ENCODE measurements at places on chromosomes 2 and 18.

- no peak for DNase-seq
These were observed 17.0 kb upstream of the MAP3K20 start for GRCh38 chr2:173058673-173059072.

DNA sequence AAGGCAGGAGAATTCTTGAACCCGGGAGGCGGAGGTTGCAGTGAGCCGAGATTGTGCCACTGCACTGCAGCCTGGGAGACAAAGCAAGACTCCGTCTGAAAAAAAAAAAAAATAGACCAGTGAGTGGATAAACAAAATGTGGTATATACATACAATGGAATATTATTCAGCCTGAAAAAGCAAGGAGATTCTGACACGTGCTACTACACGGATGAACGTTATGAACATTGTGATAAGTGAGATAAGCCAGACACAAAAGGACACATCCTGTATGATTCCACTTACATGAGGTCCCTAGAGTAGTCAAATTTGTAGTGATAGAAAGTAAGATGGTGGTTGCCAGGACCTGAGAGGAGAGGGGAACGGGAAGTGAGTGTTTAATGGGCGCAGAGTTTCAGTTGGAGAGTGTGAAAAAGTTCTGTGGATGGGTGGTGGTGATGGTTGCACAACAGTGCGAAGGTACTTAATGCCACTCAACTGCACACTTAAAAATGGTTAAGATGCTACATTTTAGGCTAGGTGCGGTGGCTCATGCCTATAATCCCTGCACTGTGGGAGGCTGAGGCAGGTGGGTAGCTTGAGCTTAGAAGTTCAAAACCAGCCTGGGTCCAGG, 38.3 kb downstream of the NIFK start:
- DNase-seq = no peak

DNA sequence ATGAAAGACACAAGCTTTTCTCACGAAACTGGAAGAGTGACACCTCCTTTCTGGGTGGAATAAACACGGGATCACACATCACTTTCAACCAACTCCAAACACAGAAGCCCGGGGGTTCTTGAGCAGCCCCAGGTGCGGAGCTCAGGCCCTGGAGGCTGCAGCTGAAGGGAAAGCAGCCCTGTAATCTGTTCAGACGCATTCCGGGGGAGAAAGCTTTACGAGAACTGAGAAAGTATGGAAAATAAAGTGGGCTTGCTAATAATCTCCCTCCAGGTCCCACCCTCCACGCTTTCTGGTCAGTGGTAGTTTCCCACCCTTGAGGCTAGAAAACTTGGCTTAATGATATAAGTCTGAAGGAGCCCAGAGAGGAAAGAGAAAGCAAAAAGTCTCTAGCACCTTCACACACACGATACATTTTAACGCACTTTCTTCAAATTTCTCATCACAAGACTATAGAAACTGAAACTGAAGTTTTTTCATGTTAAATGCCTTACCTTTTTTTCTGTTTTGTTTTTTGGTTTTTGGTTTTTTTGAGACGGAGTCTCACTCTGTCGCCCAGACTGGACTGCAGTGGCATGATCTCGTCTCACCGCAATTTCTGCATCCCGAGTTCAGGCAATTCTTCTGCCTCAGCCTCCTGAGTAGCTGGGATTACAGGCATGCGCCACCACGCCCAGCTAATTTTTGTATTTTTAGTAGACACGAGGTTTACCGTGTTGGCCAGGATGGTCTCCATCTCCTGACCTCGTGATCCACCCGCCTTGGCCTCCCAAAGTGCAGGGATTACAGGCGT, 141.3 kb downstream of the AFF3 start:
- no peak for DNase-seq

DNA sequence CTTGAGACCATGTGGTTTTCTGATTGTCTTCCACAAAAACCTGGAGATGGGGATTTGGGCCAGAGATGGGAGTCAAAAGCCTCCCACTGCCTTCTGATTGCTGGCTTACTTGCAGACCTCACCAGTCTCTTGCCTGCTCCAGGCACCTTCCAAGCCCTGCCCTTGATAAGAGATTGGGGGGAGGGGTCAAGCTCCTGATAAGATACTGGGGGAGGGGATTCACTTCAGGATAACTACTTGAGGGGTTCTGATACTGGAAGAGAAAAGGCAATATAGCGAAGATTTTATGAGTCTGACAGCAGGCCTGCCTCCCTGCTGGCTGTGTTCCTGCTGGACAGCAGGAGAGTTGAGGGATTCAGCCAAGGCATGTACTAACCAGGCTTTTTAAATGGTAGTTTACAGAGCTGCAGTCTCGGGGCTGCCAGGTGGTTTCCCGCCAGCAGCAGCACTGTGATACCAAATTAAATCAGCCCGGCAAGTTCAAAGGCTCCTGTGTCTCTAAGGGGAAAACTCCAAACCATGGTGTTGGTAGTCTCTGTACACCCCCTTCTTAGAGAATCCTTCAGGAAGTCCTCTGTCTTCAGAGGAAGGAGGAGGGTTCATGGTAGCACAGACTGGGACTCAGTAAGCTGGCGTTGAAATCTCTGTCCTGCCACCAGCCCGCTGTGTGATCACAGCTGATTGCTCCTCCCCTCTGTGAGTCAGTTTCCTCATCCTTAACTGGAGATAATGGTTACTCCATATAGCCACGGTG, 58.3 kb downstream of the FBXO36 start:
- DNase-seq = no peak

All from AG09319 (cell line).